ENCODE measurements at places on chromosomes 4 and X.

DNA sequence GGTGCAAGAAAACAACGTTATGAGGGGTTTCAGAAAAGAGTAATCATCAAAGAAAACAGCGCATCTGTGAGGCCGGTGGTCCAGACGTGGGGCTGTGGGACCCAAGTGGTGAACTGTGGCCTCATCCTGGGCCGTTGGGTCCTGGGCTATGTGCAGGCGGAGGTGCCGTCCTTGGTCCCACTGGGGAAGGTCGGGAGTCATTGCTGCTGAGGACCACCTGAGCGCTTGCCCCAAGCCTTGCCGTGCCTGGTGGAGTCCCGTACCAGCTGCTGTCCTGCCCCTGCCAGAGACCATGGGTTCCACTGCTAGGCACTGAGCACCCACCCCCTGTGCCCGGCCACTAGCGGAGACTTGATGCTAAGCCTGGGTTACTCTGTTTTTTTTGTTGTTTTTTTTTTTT, 25.5 kb upstream of the UVSSA start:
- no peak for DNase-seq

DNA sequence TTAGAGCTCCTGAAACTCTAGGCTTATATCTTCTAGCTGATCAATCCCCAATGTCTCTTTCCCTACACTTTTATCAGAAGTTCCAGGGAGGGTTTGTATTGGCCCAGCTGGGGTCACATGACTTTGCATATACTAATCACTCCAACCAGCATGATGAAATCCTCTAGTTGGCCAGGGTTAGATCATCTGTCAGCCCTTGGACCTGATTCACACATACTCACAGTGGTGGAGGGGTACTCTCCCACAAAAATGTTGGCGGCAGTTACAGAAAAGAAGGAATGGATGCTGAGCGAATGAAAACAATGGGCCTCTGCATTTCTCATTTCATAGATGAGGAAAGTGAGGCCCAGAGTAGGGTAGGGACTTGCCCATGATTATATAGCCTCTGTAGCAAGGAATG, 151.1 kb downstream of the PJA1 start:
- DNase-seq: no peak

GRCh38 chr4:110982486-110982885, 359.6 kb upstream of the PITX2 start:
- DNase-seq: no peak

DNA sequence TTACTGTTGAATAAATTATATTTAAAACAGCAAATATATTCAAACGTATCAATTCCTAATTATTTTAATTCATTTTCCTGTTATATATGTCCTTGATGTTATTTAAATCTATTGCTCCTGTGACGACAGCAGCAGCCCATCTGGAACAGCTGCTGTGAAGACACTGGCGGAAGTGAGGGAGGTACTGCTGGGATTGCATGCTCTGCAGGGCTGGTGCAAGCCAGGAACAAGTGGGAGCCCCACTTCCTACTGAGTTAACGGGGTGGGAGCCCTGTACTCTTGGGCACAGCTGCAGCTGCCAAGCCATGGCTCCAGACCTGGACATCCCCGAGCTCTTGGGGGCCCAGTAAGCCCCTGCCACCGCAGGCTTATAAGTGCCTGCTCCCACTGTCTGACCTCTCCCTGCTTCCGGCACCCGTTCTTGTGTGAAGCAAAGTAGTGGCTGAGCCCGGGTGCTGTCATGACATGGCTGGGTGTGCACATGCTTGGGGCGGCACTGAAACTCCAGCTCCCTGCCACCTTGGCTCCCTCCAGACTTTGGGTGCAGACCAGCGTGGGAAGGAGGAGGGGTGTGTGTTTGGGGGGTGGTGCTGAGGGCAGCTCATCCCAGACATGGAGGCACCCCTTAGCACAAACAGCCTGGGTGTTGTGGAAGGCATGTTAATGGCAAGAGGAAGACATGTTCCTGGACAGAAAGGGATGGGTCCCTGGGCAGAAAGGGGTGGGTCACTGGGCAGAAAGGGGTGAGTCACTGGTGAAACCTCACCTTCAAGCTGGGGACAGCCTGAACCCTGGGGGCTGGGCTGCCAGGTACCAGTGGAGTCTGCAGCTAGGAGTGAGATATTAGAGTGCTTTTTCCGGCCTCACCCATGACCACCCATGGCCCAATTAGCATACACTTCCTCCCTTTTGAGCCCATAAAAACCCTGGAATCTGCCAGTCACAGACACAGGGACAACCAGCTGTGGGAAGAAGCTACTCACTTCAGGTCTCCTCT, 1981.3 kb upstream of the IGFBP7 start:
- DNase-seq: peak; percentile 5

GRCh38 chrX:42954880-42955279, 176.9 kb upstream of the PPP1R2C start:
- DNase-seq: no peak

- peak; percentile 28 for DNase-seq
Measured at GRCh38 chr4:120865985-120866384, 56.5 kb downstream of the PRDM5 start.

- peak; percentile 67 for DNase-seq
Measured at GRCh38 chr4:108466936-108467902, 153.2 kb upstream of the RPL34 start.

DNA sequence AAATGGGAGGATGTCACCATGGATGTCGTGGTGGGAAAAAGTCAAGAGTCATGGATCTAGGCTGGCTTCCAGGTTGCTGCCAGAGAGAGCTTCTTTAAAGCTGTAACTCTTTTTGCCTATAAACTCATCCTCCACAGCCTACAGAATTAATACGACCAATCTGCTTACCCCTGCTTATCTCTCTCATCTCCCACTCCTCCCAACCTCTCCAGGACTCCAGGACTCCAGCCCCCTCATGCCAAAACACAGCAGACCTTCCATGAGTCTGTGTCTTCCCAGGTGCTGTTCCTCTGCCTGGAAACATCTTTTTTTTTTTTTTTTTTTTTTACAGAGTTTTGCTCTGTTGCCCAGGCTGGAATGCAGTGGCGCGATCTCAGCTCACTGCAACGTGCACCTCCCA, 15.3 kb upstream of the SLC10A4 start:
- DNase-seq: no peak

DNA sequence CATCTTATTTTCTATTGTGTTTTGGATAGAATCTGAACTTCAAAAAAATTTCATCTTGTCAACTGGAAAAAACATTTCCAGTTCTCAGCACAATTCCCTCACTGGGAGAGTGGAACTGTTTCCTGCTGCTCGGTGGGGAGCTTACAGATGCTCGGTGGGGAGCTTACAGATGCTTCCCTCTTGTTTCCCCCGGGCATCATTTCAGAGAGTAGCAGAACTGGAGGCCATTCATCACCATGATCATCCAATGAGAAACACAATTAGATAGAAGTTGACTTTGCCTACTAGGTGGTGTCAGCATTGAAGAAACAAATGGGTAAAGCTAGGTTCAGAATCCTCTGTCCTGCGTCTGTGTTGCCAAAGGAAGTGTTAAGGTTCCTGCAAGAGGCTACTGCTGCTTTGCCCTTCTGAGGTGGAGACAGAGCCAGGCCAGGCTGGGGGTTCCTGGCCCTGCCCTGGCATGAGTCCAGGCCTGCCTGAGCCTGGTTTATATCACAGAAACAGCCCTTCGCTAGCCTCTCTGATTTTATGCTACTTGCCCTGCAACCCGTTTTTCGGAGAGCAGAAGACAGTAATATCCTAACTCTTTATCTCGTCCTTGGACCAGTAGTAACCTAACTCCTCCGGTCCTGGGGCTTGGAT, 70.6 kb downstream of the TAPT1 start:
- peak; percentile 74 for DNase-seq

DNA sequence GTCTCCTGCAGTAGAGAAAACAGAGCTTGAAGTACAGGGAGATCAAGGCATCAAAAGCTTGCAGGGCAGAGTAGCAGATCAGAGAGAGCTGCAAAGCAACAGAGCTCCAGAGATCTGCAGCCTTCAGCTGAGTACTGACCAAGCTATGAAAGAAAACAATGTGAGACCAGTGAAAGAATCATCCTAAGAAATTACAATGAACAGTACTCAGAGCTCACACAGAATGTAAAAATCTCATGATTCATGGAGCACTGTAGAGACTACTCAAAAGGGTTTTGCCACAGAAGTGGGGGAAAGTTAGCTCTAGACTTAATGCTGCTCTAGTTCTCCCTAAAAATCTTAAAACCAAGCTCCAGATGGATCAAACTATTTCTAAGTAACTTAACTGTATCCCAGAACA, 80.0 kb upstream of the MAB21L2 start:
- no peak for DNase-seq

- no peak for DNase-seq
Measured at GRCh38 chr4:76655566-76656479, 220.8 kb downstream of the SHROOM3 start.

- no peak for DNase-seq
Measured at GRCh38 chr4:79689740-79690139, 281.7 kb upstream of the GK2 start.

DNA sequence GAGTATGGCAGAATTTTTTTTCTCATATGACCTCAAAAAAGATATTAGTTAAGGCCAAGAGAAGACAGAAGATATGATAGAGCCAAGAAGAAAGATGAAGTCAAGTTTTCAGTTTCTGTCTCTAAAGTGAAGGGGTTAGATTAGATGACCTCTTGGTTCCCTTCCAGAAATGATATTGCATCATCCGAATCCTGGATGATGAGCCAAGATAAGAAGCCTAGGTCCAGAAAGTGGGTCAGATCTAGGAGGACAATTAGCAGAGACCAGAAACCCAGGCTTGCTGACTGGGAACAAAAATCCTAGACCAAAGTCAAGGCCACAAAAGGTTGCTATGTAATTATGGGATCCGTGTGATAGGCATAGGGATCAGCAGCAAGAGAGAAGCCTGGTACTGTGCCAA, 20.2 kb downstream of the SATL1 start:
- peak; percentile 24 for DNase-seq

- DNase-seq: peak; percentile 76
Measured at GRCh38 chr4:139746431-139747171, 81.0 kb downstream of the MGST2 start.

- peak; percentile 5 for DNase-seq
Measured at GRCh38 chr4:121077496-121077895, 5.2 kb upstream of the NDNF start.

DNA sequence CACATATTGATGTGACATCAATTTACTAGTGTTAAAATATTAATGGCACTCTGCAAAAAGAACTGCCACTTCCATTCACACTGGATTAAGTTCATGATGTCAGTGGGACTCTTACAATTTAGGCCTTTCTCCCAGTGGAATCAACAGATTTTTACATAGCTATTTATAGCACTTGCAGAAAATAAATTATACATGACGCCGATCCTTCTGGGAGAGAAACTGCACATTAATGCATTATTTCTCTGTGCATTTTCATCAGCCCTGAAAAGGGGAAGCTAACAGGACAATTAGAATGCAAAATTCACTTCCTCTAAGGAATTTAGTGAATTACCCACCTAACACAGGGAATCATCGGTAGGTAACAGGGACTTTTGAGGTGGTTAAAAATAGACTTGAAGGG, 15.7 kb downstream of the LGI2 start:
- no peak for DNase-seq

DNA sequence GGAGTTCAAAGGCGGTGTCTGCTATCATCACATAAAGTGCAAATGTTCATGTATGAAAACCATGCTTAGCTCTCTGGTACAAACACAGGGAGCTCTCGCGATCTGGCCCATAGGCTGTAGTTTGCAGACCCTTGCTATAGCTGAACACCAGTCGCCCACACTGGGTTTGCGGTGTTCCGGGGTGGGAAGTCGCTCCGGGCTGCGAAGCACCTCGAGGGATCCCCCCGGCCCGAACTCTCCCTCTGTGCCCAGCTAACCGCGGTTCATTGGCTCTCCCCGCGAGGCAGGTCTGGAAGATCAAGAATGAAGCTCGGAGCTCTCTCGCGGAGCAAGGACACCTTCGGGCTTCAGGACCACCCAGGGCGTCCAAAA, 341 bp upstream of the PRPS2 start:
- DNase-seq: no peak

DNA sequence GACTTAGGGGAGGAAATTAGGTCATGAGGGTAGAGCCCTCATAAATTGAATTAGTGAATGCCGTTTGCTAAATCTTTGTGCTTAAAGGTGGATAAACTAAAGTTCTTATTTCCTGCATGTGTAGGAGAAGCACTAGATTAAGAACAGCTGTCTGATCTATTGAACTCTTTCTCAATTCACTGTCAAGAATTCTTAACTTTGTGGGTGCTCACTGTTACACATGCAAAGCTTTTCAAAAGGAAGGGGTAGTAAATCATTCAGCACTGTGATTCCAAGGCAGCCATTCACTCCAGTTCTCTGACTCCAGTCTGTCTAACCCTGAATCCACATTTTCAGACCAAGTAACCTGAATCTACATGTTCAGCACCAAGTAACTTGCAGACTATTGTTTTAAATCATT, 1520.1 kb downstream of the PCDH18 start:
- no peak for DNase-seq

- DNase-seq: no peak
Measured at GRCh38 chr4:1048773-1049590, 37.6 kb downstream of the FGFRL1 start.

- DNase-seq: no peak
Measured at GRCh38 chr4:124703154-124703553, 9.4 kb downstream of the ANKRD50 start.

DNA sequence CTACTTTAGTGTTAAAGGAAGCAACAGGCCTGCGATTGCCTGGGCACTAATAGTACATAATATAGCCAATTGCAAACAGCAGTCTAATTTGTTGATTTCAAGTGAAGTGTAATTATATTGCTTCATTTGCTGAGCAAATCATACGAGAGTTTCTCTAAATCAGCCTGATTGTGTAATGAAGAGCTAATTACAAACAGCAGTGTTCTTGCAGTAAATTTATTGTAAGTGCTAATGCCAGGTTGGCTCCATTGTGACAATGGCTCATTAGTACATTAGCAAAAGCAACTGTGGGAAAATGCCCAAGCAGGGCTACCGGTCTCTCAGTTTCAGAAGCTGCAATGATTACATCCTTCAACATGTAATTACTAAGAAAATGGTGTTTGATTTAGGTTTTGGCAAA, 591.5 kb downstream of the GALNTL6 start:
- peak; percentile 98 for DNase-seq

GRCh38 chr4:11019451-11020240, 335.1 kb upstream of the CLNK start:
- no peak for DNase-seq

DNA sequence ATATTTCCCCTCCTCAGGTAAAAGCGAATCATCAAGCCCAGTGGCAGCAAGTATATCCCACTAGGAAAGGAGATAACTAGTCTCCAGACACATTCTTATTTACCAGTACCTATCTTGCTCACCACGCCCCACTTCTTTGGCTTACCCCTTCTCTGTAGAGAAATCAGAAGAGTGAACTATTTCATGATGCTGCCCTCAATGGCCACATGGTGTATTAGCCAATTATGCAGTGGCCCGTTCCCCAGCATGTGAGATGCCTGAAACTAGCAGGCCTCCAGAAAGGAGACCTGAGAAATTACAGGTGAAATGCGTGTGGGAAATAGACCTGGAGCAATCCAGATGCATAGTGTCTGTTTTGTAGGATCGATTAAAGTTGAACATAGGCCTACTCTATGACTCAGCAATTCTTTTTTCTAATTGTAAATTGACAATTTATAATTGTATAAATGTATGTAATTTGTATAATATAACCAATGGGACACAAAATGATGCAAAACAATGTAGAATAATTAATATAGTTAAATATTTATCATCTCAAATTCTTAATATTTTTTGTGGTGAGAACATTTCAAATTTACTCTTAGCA, 87.3 kb downstream of the CXCL13 start:
- DNase-seq: no peak

All from NCI-H69 (cell line).